Vagina (tissue), 2 donors: ENCODE measurements at places on chromosomes 1 and 21.

DNA sequence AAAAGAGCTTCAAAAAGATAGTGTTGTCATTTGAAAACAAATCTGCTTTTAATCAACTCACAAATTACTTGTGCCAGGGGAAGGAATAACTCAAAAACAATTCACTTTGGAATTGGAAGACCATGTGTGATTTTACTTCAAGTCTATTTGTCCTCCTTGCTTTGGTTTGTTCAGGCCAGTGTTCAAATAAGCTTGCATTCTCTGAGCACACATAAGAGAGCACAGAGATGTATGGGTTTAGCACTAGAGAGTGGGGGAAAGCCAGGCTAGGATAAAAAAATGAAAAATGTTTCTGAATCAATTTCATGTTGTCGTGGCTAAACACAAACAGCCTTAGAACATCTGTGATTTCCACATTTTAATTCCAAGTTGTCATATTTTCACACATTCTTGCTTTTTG lies 325.7 kb upstream of the LYPLAL1 start:
- DNase-seq: no peak

DNA sequence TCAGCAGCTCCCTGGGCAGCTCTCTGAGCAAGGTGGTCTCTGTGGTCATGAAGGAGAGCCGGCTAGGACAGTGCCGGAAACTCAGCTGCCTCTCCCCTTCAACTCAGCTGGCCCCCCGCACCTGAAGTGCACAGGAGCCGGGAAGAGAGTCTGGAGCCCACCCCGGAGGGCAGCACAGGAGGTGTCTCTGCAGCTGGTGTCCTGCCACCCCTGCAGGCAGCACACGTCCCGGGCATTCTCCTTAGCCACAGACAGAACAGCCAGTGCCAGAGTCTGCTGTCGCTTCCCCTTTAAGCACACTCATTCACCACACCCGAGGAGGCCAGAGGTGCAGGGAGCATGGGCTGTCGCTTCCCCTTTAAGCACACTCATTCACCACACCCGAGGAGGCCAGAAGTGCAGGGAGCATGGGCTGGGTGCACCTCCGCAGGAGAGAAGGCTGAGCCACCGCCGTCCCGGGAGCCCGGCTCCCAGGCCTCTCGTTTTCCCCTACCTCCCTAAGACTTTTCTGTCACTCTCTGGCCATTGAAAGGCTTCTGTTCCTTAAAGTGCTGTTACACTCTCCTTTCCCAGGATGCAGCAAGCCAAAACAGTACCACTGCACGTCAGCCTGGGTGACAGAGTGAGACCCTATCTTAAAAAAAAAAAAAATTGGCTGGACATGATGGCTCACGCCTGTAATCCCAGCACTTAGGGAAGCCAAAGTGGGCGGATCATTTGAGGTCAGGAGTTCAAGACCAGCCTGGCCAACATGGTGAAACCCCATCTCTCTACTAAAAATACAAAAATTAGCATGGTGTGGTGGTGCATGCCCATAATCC lies 16.9 kb upstream of the SAMD11 start:
- DNase-seq: peak; percentile 81

- DNase-seq: no peak
Measured at GRCh38 chr21:34266351-34266750, 97.5 kb upstream of the KCNE2 start.

- no peak for DNase-seq
Measured at GRCh38 chr1:196376630-196377328, 231.5 kb downstream of the KCNT2 start.
